ENCODE measurements at places on chromosomes 2 and 18.

DNA sequence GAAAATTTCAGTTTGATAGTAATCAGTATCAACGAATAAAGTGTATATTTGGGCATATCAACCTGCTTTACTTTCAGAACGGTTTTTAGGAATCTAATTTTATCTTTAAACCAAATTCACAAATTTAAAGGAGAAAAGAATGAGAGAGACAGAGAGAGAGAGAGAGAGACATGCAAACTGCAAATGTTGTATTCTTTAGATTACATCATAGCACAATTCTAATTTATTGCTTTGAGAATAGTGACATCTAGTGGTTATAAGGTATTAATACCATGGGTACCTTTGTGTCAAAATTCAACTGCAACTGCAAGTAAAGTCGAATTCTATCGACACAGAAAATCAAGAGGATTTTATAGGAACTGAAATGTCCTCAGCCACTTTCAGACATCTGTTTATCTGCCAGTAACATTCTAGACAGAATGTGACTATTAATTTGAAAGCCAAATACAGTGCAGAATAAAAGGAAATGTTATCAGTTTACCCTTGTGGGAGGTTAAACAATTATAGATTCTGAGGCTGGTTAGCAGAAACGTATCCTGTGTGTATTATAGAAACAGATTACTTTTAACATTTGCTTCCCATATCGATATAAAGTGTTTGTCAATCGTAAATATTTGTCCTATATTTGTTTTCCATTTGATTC lies 529.8 kb upstream of the VRK2 start:
- DNase-seq: no peak

DNA sequence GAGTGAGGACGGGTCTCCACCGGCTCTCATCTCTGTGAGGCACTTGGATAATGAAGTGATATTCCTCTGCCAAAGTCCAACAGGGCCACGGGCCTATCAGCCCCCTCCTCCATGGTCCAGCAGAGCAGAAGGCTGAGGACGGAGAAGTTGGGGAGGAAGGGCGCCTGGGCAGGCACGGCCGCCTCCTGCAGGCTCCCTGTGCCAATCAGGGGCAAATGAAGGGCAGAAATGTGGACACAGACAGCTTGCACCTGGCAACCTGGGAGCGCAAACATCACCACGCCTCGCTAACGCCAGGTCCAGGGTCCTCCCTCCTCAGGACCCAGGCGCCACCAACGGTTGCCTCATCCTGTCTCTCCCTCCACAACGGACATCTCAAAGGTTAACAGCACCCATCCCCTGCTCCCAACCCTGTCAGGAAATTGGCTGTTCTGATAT lies 24.3 kb downstream of the SMAD7 start:
- DNase-seq: no peak

- DNase-seq: no peak
Observed at GRCh38 chr18:62396381-62396780, 71.3 kb downstream of the TNFRSF11A start.

DNA sequence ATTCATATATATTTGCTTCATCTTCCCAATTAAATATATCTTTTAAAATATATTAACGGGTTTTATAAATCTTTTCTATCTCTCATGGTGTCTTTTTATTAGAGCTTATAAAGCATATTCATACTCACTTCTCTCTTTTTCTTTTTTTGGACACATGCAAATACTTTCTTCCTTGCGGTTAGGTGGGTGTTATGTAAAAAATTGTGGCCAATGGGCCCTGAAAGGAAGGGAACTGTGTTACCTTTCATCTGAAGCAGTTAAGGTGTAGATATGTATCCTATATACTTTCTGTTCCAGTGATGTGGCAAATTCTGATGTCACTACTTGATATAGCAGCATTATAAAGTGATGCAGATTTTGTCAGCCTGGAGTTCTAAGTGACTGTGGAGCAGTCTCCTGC lies 714.5 kb downstream of the PLCL1 start:
- no peak for DNase-seq

DNA sequence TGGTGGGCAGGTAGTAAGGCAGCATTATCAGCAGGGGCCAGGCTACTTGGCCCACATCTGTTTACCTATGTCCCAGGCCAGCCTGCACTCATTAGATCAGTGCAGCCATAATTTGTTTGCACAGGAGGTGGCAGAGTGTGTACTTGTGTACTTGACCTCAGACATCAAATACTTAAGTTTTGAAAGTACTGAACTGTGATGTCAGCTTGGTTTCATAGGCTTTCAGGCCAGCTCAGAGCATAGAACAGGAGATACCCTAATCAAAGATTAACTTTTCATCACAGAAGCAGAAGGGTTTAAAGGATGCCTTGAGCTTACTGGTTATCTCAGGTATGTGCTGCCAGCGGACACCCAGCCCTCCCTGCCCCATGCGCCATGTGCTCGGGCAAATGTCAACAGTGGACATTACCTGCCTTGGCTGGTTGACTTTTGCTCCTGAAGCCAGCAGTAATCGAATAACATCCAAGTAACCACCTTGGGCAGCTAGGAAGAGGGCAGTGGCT lies 33.2 kb downstream of the ANKRD29 start:
- no peak for DNase-seq

GRCh38 chr18:3782901-3783300 lies 332.9 kb downstream of the TGIF1 start:
- DNase-seq: no peak

DNA sequence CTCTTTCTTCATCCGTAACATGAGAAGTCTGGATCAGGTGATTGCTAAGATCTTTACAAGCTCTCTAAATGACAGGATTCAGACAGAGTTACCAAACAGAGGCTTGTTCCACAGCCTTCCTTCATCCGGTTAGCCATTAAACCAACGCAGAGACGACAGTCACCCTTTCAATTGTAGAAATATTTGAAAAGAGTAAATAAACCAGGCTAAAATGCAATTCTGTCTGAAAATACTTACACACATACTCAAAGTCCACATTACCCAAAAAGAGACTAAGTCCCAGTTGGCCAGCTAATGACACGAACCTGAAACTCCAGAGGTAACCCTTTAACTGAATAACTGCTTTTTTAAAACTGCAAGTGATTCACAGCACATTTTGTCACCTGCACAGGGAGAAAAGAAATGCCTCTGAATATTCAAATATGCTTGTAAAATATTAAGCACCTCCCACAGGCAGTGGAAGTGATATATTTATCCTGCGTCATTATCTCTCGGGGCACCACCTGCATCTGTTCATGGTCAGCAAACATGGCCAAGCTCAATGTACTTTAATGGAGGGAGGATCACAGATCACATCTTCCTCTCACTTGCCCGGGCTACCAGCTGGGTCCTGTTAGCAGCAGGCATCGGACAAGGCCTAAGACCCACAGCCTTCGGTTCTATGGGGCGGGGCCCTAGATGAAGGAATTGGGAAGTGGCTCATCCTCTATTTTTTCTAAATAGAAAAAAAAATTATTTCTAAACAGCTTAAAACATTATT lies 38.8 kb upstream of the DNER start:
- DNase-seq: no peak

DNA sequence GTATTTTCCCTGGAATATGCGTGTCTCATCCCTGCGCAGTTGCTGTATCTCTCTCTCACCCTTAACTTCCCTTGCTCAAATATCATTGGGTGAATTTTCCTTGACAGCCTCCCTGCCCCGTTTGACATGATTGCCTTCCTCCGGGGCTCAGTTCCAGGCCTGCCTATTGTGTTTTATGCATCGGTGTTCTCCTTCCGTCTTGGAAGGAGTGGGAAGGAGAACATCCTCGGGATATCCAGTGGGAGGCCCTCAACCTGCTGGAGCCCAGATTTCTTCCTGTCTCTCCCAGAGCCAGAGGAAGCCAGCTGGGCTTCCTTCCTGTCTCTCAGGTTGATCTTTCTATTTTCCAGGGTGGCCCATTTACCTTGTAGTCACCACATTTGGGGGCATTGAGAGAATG lies 434.7 kb upstream of the HS6ST1 start:
- DNase-seq: no peak

Measured in activated CD4-positive, alpha-beta T cell treated with anti-CD3 and anti-CD28 coated beads for 4 hours (primary cell).